Glomerular endothelial cell (primary cell): ENCODE measurements at places on chromosomes 11 and 22. TPM values are rescaled to one million over a fixed set of nuclear protein-coding genes. Genes with fewer than 3 reads are reported as not detected.

DNA sequence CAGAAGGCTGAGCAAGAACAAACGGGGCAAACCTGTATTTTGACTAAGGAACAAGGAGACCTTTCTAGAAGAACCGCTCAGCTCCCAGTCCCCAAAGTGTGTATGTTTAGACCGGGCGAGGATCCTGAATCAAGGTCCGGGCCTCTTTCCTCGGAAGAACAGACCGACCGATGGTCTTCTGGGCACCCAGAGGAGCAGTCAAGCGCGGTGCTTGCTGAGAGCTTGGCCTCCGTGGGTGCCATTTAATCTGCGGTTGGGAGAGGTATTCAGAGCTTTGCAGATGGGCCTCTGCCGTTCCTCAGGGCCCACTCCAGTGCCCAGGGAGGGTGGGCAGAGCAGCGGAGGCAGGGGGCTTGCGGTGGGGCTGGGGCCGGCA lies 26.5 kb upstream of the ATXN10 start:
- DNase-seq = no peak

- no peak for DNase-seq
Measured at GRCh38 chr11:6862961-6863360, at the start of gene OR10A2. TSS of gene OR10A2 (plus strand) at chr11:6863057. CDS start at chr11:6869755, 6,698 bp downstream.

- no peak for DNase-seq
Measured at GRCh38 chr11:94759522-94759921, 8.6 kb upstream of the AMOTL1 start.

- DNase-seq = no peak
Measured at GRCh38 chr11:78467931-78468330, 50.3 kb upstream of the GAB2 start.

DNA sequence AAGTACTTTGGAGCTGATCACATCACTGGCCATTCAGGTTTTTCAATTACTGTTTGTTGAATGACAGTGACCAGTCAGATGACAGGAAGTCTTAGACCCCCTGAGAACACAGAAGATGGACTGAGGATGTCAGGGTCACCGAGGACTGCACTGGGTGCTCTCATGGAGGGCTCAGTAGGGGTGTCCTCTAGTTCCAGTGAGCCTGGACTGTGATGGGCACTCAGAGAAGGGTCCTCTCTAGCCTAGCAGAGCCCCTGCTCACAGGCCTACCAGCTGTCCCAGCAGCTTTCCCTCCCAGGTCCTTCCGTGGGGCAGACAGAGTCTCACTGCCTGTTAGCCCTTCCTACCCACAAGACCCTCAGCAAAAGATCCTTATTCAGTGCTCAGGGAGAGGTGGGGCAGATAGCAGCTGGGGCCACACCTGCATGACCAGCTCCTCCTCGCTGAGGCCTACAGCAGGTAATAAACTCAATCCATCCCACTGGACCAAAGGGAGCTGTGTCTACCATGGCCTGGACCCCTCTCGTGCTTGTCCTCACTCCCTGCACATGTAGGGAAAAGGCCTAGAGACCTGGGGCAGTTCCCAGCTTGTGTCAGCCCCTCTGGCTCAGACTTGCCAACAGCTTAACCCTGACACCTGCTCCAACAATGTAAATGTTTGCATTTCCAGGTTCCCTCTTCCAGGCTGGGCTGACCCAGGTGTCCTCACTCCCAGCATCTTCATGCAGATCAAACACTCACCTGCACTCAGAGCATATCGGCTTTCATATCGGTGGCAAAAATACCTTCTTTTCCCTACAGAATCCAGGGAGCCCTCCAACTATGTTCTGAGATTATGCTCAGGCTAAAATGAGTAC lies 25.2 kb upstream of the VPREB1 start:
- no peak for DNase-seq

- no peak for DNase-seq
Measured at GRCh38 chr11:62646825-62647608, 604 bp upstream of the GANAB start.

- DNase-seq = no peak
Measured at GRCh38 chr11:111557425-111558111, 17.0 kb downstream of the LAYN start.

DNA sequence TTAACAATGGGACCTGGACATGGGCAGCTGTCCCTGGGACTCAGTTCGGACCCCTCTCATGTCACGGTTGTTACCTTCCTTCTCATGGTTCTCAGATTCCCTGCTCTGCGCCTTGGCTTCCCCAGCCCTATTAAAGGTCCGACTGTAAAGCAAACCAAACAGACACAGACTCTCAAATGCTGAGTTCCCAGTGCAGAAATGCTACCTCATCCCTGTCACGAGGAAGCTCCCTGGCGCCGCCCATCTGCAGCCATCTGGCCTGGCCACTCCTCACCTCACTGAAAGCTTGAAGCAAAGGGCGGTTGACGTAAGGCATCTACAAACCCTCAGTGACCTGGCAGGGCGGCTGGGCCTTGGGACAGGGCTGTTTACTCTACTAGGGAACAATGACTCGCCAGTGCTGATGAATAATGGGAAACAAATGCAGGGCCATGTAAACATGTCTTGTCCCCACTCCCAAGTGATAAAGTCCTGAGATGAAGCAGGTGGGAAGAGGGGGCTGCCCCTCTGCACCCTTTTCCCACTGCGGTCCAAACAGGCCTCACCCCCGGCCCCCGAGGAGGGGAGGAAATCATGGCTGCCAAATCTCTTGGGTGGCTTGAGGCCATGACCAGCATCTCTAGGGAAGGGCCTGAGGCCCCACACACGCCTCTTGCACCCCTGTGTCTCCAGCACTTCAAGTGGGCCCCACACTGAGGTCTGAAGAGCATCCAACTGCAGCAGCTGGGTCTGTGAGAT lies 49.3 kb downstream of the SCUBE1 start:
- no peak for DNase-seq

GRCh38 chr11:93020248-93021046 lies 51.0 kb downstream of the MTNR1B start:
- DNase-seq = no peak

GRCh38 chr11:4605057-4605456 lies 3.0 kb downstream of the TRIM68 start:
- no peak for DNase-seq

DNA sequence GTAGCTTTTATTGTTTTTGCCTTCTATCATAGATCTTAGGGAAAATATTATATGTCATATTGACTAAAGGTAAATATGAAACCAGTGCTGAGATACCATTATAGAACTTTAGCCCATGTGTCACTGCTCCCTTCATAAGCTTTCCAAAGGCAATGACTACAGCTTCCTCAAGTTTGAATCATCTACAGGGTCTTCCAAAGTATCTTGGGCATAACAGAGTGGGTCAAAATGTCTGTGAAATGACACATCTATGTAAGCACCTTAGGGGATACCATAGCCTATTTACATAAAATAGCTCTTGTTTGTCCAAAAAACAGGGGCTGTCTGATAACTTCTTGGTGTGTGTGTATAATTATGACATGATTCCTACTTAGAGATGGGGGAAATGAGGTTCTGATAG lies 52.5 kb downstream of the RELT start:
- DNase-seq = no peak

- no peak for DNase-seq
Measured at GRCh38 chr11:112241486-112241885, 15.3 kb downstream of the PTS start.

DNA sequence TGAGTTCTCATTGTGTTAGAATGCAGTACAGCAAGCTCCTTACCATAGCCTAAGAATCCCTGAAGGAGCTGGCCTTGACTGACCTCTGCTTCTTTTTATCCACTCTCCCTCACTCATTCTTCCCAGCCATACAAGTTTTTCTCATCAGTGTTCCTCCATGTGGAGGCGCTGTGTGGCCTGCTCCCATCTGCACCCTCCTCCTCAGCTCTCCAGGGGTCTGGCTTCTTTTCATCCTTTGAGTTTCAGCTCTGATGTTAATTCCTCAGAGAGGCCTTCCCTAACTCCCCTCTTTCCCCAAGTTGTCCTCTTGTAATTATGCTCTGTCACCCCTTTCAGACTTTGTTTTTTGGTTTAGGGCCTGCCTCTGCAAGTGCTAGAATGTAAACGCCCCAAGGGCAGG lies 144.8 kb downstream of the WNT7B start:
- no peak for DNase-seq

GRCh38 chr11:33915526-33915925 lies 23.6 kb upstream of the LMO2 start:
- no peak for DNase-seq

GRCh38 chr22:22181341-22181850 lies 63.2 kb upstream of the VPREB1 start:
- no peak for DNase-seq

DNA sequence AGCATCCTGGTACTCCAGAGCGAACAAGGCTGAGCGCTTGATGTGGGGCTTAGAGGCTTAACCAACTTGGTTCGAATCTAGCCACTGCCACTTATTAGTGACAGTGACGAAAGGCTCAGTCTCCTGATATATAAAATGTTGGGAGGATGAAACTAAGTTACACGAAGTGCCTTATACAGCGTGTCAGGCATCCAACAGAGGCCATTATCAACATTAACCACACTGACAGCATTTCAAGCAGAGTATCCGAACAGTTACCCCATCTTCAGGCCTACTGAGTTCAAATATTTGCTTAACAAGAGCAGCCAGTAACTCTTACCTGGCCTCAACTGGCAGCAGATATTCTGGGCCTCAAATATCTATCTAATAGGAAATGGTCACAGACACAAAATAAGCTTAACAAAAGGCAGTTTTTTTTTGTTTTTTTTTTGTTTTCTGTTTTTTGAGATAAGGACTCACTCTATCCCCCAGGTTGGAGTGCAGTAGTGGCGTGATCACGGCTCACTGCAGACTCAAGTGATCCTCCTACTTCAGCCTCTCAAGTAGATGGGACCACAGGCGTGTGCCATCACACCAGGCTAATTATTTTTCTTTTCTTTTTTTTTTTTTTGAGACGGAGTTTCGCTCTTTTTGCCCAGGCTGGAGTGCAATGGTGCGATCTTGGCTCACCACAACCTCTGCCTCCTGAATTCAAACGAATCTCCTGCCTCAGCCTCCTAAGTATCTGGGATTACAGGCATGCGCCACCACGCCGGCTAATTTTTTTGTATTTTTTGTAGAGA lies 2.9 kb downstream of the SERPIND1 start:
- no peak for DNase-seq

DNA sequence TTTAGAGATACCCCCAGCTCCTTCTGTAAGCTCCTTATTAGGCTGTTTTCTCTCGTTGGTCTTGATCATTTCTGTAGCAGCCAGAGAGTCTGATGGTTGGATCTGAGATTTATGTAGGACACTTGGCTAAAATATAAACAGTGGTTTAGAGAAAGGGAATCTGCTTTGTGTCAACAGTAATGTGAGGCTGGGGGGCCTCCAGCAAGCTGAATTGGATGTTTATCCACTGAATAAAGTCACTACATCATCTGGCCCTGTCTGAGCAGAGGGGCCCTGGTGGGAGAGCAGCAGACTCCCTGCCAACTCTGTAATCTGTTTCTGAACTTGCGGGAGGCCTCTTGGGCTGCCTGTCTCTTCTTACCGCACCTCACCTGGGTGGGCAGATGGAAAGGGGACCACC lies 328.5 kb upstream of the PLET1 start:
- no peak for DNase-seq

- DNase-seq = no peak
Measured at GRCh38 chr11:69422645-69423044, 58.8 kb upstream of the LINC01488 start.

GRCh38 chr11:58531865-58532341 lies 24.0 kb upstream of the OR5B21 start:
- no peak for DNase-seq

GRCh38 chr22:37887584-37888378 lies 18.3 kb upstream of the MICALL1 start:
- no peak for DNase-seq

- DNase-seq = no peak
Measured at GRCh38 chr11:40434926-40435325, 1024.5 kb downstream of the LRRC4C start.

TENM4 gene
- total RNA-seq = 6.5 and 7.3 TPM in 2 replicates

CSF2RB gene
- total RNA-seq = 3.6 and 19.8 TPM in 2 replicates

ZNRD2 gene
- 59.4 and 66.4 TPM in 2 replicates for total RNA-seq

ANKK1 gene
- total RNA-seq = 0.12 TPM in 1 of 2 replicates, not detected in the other

GLYAT gene
- not detected in 2 replicates for total RNA-seq

GNG3 gene
- not detected in 2 replicates for total RNA-seq
